Renal cortex interstitium (tissue), 15 donors: ENCODE measurements at places on chromosomes 4 and X. TPM values are rescaled to one million over a fixed set of nuclear protein-coding genes. Genes with fewer than 3 reads are reported as not detected.

The ZNF711 gene
- 69.9 TPM for polyA plus RNA-seq

- no peak for DNase-seq
Measured at GRCh38 chr4:89099471-89099870, 11.9 kb upstream of the TIGD2 start.

The USP26 gene
- not detected for polyA plus RNA-seq

GRCh38 chrX:110310000-110310790 is 7.7 kb downstream of the AMMECR1 start:
- DNase-seq: no peak

DNA sequence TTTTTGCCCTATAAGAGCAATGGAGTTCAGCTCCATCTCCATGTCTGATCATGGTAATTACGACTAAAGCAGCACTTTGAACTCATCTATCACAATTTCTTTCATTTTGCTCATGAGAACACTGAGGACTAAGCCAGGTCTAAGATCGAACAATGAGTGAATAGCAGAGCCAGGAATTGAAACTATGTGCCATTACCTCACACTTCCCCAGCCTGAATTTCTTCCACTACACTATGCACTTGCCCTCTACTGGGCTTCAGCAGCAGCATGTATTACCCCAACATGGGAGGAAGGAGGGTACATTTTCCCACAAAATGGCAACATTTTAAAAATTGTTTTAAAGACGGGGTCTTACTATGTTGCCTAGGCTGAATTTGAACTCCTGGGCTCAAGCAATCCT is 274.7 kb upstream of the FGF13 start:
- no peak for DNase-seq

DNA sequence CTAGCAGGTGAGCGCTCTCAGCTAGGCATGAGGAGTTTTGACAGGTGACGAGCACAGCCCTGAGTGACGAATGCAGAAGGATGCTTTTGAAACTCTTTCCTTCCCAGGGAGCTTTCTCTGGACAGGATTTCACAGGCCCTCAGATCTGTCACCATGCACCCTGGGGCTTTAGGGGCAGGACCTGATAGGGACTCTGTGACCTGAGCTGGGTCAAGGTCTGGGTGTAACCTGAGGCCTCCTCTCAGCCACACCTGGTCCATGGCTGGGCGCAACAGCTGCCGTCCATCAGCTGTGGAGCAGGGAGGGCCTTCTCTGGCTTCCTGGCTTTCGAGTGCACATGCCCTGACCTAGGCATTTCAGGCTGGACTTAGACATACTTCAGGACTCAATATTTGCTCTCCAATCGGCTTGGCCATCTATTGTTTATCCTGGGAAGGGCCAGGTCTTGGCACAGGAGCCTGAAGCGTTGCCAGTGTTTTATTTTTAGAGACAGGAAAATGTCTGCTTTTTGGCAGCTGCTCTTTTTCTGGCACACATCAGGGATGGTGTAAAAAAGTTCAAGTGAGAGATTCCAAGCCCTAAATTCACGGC is 56.4 kb downstream of the C4orf51 start:
- no peak for DNase-seq

DNA sequence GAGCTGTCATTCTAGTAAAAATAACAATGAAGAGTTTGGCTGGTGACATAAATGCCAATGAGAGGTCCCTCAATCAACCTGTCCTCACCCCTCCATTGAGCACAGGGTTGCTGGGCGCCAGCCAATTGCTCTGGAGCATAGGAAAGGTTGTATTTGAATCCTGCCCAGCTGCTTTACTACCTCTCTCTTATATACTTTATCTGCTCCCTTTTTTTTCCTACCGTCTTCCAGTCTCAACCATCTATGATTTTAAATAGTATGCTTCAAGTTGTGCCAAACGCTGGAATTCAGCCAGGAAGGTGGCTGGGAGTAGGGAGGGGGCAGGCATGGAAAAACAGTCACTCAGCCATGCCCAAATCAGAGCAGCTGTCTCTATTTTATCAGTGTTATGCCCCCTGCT is 153.8 kb downstream of the NR3C2 start:
- DNase-seq: no peak

DNA sequence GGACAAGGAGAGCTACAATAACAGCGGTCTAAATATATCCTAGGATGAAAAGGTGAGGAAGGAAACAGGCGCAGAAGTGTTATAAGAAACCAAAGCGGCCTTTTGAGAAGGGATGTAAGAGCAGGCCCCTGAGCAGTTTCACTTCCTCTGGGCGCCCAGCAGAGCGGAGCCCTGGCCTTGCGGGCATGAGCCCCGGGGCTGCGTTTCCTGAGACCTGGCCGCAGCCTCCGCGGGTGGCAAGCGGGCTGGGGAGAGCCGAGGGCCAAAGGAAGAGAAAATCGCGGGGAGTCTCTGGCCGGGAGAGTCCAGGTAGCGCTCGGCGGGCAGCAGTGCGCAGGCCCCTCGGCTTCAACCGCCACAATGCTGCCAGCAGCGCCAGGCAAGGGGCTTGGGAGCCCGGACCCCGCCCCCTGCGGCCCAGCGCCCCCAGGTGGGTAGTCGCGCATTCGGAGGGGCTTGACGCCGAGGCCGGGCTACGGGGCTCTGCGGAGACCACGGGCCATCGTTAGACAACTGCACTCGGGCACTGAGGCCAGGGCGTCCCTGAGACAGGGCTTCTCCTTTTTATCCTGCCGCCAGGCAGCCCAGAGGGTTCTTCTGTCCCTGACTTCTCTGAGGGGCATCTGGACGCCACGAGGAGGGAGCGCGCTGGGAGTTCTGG is at the start of gene BANK1:
BANK1 (plus strand) TSS at position 210 of the 661 bp plus-strand sequence; CDS start at position 361, 151 bp downstream.
- peak; percentile 30 for DNase-seq

GRCh38 chrX:100649550-100650356 is 5.8 kb downstream of the SRPX2 start:
- no peak for DNase-seq

GRCh38 chr4:77104388-77104787 is 28.6 kb upstream of the CCNI start:
- no peak for DNase-seq

DNA sequence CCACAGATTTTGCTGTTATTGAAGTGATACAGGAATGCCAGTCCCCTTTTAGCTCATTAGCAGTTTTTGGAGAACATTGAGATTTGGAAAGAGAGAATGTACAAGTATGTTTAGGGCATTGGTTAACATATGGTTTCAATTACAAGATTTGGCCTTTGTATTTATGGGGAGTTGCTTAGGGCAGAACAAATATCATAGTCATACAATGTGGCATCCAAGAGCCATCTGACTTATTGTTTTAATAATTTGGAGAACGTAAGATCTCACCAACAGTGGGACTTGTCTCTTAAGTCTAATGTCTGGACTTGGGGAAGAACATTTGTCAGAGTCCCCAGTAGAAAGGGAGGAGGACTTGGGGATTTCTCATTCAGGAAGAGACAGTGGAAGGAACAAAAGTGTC is 166.1 kb downstream of the STK32B start:
- no peak for DNase-seq

- DNase-seq: no peak
Measured at GRCh38 chr4:133151691-133152329, 2.7 kb downstream of the PCDH10 start.

GRCh38 chrX:48613502-48614160 is 16.3 kb downstream of the WDR13 start:
- no peak for DNase-seq

DNA sequence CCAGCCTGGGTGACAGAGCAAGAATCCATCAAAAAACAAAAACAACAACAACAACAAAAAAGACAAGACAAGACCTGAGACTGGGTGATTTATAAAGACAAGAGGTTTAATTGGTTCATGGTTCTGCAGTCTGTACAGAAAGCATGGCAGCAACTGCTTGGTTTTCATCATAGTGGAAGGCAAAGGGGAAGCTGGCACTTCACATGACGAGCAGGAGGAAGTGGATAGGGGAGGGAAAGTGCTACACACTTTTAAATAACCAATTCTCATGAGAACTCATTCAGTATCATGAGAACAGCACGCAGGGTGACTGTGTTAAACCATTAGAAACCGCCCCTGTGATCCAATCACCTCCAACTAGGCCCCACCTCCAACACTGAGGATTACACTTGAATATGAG is 28.4 kb upstream of the SLC10A7 start:
- no peak for DNase-seq

GRCh38 chrX:139246295-139246694 is 284.2 kb upstream of the F9 start:
- DNase-seq: no peak

The TLR7 gene
- 0.70 TPM for polyA plus RNA-seq

The EXOC1L gene
- not detected for polyA plus RNA-seq

- DNase-seq: no peak
Measured at GRCh38 chrX:115639334-115639880, 78.4 kb downstream of the PLS3 start.

GRCh38 chrX:123665197-123665596 is 67.7 kb downstream of the THOC2 start:
- no peak for DNase-seq

The TRAM1L1 gene
- 18.3 TPM for polyA plus RNA-seq

The PPEF1 gene
- polyA plus RNA-seq: 0.71 TPM

GRCh38 chrX:55484948-55485347 is 4.7 kb downstream of the USP51 start:
- no peak for DNase-seq

GRCh38 chrX:154308108-154308946 is 12.7 kb downstream of the TKTL1 start:
- no peak for DNase-seq

DNA sequence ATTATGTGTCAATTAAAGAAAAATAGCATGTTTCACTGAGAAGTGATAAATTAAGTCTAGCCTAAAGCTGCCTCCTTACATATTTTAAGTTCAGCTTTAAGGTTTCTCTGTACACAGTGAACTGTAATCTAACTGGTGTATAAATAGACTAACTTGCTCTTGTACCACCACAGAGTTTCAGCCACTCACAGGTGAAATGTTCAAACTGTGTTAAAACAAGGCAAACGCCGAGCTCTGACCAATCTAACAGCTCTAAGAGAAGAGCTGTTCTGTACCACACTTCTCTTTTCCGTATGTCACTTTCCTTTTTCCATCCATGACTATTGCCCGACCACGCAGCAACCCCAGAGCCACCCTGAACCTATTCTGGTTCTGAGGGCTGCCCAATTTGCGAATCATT is 64.5 kb downstream of the DCHS2 start:
- no peak for DNase-seq

DNA sequence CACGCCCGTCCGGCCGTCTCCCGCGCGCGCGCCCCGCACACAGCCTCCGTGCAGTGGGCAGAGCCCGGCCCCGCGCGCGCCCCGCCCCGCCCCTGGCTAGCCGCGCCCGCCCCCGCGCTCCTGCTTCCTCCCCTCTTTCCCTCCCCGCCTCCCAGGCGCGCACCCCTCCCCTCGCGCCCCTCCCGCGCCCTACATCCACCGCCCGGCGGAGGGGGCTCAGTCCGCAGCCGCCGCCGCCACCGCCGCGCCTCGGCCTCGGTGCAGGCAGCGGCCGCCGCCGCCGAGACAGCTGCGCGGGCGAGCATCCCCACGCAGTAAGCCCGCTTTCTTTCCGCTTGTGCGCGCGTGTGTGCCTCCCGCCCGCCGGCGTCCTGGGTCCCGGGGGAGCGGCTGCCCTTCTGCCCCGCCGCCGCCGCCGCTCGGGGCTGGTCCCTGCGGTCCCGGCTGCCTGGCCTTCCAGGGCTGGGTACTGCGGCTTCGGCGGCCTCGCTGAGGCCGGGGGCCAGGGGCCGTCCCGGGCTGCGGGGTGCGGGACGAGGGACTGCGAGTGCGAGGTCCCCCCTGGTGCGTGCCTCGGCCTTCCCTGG is at the start of gene FHL1:
FHL1 (plus strand) TSS at position 219 of the 587 bp plus-strand sequence.
- DNase-seq: no peak

DNA sequence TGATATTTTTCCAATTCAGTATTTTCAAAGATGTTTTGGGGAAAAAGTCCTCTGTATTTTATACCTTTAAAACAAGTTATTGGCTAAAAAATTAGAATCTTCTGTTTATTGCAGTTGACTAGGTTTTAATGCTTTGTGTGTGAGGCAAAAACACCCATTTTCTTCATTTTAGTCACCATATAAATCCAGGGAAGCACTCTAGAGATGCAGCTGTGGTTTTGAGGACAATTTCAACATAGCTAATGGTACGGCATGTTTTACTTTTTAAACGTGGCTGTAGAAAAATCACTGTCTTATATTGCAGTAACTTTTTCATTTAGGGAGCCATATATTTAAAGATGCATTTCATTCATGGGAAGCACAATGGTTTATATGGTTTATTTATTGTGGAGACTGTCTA is 129.1 kb upstream of the PITX2 start:
- no peak for DNase-seq

- no peak for DNase-seq
Measured at GRCh38 chr4:48315728-48316630, 25.4 kb upstream of the SLAIN2 start.

- no peak for DNase-seq
Measured at GRCh38 chr4:52477191-52477780, 181.8 kb downstream of the USP46 start.

GRCh38 chrX:24124244-24124799 is 25.2 kb upstream of the ZFX start:
- DNase-seq: no peak

GRCh38 chrX:131139072-131139471 is 80.9 kb downstream of the ARHGAP36 start:
- DNase-seq: no peak

GRCh38 chr4:60400593-60400992 is 799.5 kb upstream of the ADGRL3 start:
- DNase-seq: no peak

GRCh38 chr4:55270481-55270880 is 75.6 kb upstream of the SRD5A3 start:
- DNase-seq: no peak

The MMAA gene
- polyA plus RNA-seq: 12.9 TPM

DNA sequence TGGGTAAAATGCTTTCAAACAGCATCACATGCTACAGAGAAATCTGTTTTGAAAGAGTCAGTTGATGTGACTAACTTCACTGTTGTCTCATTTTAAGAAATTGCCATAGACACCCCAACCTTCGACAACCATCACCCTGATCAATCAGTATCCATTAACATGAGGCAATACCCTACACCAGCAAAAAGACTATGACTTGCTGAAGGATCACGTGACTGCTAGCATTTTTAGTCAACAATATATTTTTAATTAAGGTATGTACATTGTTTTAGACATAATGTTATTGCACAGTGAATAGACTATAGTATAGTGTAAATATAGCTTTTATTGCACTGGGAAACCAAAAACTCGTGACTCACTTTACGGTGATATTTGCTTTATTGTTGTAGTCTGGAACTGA is 200.0 kb upstream of the ARHGAP24 start:
- no peak for DNase-seq

DNA sequence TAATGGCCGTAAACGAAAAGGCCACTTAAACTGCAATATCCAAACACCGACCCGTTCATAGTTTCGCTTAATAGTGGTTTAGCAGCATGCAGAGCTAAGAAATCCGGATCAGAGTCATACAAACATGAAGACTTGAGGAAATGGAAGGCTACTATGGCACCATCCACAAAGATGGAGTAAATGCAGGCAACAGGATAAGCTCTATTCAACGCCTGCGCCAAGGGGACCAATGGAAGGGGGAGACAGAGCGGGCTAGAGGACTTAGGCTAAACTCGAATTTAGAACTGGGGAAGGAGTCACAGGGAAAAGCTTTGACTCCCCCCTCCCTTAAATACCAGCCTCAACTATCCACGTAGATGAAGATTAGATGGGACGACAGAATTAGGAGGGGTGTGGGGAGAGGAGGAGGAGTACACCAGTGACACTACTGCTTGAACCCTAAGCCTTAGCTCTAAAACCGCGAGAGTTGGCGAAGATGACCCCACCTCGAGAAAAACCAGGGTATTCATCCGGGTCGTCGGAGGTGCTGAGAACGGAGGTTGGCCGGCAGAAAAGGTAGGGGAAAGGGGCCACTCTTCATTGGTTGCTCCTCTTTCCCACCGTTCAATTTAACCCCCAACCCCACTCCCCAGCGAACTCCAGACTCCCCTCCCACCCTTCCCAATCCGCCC is 3.5 kb downstream of the HUWE1 start:
- DNase-seq: no peak
